Left ventricle myocardium inferior (tissue), 1 donor: ENCODE measurements at places on chromosomes 7 and 10. TPM values are rescaled to one million over a fixed set of nuclear protein-coding genes. Genes with fewer than 3 reads are reported as not detected.
A peak's percentile ranks its signal among the peaks of the same experiment; 100 is the strongest.

DNA sequence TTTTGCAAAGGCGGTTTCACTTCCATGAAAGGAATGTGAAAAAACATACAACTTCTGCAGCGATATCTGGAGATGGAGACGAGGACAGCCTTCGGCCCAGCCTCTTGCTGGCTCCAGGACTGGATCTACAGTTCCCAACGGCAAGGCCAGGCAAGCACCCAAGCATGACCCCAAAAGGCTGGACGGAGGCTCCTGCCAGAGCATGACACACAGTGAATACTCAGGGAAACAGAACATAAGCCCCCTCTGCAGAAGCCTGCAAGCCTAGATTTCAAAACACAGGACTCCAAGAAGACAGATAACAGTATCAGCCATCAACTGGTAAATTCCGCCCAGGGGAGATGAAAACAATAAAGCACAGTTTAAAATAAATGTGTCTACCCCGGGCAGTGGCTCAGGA lies 3.3 kb upstream of the LRRC27 start:
- peak; percentile 69 for DNase-seq

DNA sequence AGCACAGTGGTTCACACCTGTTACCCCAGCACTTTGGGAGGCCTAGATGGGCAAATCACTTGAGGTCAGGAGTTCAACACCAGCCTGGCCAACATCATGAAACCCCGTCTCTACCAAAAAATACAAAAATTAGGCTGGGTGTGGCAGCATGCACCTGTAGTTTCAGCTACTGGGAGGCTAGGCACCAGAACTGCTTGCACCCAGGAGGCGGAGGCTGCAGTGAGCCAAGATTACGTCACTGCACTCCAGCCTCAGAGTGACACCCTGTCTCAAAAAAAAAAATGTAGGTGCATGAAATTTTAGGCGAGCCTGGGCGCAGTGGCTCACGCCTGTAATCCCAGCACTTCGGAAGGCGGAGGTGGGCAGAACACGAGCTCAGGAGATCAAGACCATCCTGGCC lies 9.6 kb downstream of the BCL7B start:
- DNase-seq: no peak

- DNase-seq: peak; percentile 82
These were observed 223.2 kb downstream of the MAD1L1 start for GRCh38 chr7:2009541-2010001.

GRCh38 chr7:129644634-129645230 lies 33.2 kb downstream of the NRF1 start:
- no peak for DNase-seq

DNA sequence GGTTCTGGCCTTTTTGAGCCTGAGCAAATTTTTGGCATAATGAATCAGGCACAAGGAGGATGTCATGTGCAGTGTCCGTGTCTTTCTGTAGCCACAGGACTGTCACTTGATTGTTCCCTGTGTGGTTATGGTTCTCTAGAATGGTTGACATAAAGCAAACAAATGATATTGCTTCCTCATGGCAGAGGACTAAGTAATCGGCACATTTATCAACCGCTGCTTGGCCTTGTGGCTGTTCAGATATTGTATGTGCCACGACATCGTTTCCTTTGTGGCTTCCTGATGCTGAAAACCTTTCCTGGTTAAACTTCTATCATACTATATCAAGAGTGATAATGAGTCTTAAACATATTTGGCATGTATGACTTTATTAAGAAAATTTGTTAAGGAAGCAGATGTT lies 598.8 kb downstream of the SUGCT start:
- DNase-seq: no peak

DNA sequence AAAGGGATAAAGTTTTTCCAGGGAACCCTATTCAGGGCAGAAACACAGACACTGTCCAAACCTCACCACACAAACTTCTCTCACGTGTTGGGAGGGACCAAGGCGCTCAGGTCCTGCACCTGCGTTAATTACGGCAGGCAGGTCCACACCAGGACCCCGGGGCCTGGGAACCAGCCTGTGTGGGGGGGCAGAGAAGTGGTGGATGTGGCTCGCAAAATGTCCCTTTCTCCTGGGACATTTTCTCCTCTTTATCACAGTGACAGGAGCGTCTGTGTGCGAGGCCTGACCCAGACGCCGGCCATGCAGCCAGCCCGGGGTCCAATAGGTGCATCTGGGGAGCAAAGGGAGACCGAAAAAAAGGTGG lies 73.4 kb upstream of the ZNF722 start:
- DNase-seq: no peak

DNA sequence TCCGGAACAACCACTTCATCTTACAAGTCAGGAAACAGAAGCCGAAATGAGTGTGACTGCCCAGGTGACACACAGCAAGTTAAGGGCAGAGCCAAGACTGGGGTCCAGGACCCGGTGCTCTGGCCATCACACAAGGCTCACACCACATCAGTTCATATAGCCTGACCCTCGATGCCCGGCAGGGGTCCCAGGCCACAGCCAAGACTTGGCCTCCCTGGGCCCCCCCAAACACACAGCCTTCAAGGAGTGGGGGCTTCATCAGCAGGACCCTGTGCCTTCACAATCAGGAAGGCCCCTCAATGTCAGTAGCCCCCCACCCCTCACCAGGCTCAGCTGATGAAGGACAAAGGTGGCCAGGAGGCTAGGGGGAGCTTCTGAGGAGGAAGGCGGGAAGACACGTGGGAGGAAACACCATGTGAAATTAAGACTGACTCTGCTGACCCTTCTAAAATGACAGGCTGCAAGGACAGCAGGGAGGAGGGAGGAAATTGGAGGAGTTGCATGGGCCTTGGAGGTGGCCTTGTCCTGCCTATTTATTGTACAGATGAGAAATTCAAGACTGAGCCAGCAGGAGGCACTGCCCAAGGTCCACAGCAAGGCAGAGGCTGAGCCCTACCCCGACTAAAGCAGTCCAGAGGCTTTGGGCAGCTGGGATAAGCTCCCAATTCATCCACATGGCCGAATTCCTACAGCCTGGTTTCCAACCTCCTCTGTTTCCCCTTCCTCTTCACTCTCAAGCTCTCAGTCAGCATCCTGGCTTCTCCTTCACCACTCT lies 216.1 kb upstream of the ZMIZ1 start:
- no peak for DNase-seq

GRCh38 chr7:38502289-38502688 lies 128.9 kb downstream of the AMPH start:
- no peak for DNase-seq

DNA sequence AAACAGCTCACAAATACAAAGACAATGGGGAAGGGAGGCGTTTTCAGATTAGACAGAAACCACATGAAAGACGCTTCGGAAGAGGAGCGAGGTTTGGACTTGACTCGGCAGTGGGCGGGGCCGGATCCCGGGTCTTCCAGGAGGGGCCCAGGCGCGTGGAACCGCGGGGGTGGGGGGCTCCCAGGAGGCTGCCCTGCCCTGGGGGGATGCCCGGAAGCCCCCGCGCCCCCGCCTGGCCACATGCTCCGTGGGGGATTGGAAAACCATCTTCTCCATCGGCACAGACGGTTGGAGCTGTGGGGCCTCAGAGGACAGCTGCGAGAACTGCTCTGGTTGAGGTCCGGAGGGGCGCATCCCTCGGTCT lies 186.0 kb upstream of the SHH start:
- DNase-seq: no peak

DNA sequence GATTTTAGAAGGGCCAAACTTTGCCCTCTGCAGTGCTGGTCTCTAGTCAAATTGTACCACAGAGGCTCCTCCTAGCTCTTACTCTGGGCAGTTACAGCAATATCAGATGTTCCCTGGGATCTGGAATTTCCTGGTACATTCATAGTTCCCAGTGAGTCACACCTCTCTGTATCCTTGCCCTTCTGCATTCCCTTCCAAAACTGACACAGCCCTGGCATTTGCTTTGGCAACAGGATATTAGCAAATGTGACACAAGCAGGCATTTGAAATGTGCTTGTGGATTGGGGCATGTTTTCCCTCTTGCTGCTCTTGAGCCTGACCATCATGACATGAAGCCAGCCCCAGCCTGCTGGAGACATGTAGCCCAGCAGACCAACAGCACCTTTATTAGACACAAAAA lies 284.7 kb upstream of the AKR1E2 start:
- DNase-seq: no peak

The CDHR3 gene
- 11.4 TPM for total RNA-seq

DNA sequence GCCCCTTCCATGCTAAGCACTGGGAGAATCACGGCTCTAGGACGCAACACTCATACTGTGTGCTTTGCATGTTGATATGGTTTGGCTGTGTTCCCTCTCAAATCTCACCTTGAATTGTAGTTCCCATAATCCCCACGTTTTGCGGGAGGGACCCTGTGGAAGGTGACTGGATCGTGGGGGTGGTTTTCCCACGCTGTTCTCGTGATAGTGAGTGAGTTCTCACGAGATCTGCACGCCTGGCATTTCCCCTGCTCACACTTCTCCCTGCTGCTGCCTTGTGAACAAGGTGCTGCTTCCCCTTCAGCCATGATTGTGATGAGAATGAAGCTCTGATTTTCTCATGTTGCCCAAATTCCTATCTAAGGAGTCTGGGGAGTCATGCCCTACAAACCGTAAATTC lies 53.0 kb upstream of the ADGRA1 start:
- DNase-seq: no peak

The CACUL1 gene
- 27.4 TPM for total RNA-seq

DNA sequence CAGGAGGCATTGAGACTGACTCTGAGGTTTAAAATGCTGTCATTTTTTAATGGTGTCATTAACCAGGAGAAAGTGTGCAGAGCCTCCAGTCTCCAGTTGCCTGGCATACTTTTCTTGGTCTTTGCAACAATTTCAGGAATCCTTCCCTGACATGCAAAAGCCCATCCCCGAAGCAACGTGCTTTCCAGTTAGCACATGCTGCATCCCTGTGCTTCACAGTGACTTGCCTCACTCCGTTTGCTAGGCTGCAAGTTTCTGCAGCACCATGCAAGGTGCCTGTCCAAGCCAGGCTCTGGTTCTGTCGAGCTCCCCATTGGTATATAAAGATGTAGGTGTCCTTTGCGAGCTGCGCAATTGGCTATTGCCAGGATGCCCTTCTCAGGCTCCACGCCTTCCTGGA lies 135.0 kb downstream of the GALNT17 start:
- no peak for DNase-seq

DNA sequence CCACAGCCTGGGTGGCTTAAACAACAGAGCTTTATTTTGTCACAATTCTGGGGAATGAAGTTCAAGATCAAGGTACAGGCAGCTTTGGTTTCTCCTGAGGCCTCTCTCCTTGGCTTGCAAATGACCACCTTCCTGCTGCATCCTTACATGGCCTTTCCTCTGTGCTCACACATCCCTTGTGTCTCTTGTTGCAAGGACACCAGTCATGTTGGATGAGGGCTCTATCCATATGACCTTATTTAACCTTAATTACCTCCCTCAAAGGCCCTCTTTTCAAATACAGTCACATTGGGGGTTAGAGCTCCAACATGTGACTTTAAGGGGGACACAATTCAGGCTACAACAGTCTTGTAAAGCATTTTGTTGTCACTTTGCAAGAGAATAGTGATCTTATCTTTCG lies 65.0 kb upstream of the PLXNA4 start:
- DNase-seq: no peak

- DNase-seq: no peak
These were observed 111.6 kb downstream of the ACTR3B start for GRCh38 chr7:152871005-152871677.

DNA sequence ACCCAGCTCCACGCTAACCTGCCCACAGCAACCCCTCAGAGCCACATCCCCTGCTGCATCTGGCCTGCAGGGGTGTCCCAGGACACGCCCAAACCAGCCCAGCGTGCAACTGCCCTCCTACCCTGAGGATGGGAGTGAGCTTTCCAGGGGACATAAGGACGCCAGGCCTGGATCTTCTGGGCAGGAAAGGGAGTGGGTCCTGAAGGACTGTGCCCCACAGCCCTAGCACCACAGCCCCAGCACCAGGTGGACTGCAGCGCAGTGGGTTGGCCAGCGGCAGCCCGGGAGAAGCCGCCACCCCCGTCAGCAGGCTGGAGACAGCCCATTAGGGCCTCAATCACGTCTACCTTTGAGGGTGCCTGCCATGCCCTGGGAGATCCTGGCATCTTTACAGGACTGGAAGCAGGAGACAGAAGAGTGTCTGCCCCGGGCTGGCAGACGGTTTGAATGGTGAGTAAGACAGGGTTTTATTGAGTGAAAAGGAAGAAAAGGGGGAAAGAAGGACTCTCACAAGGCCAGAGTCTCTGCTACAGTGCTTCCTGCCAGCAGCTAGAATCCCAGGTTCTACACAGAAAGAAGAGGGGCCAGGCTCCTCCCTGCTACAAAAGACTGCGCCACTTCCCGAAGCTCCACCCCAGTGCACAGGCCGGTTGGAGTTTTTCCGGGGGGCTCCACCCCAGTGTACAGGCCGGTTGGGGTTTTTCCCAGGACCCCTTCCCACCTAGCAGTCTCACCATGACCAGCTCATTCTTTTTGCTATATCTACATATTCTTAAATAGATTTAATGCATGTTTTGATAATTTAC lies 69.8 kb upstream of the KCTD7 start:
- no peak for DNase-seq

- no peak for DNase-seq
These were observed 609 bp downstream of the KLRG2 start for GRCh38 chr7:139482662-139483466.
